Stimulated activated CD4-positive, alpha-beta T cell treated with anti-CD3 and anti-CD28 coated beads, Interleukin-1b, Interleukin-23, amount 100 ng/mL, for 24 hours (primary cell): ENCODE measurements at places on chromosomes 6 and 20.

- DNase-seq: no peak
Observed at GRCh38 chr20:1888796-1889463, 6.3 kb upstream of the SIRPA start.

GRCh38 chr6:120935016-120935415 lies 399.3 kb downstream of the TBC1D32 start:
- no peak for DNase-seq

GRCh38 chr6:13194852-13195251 lies 133.5 kb downstream of the TBC1D7 start:
- no peak for DNase-seq

GRCh38 chr6:26521600-26522391 lies 16.4 kb upstream of the HMGN4 start:
- peak; percentile 37 for DNase-seq

DNA sequence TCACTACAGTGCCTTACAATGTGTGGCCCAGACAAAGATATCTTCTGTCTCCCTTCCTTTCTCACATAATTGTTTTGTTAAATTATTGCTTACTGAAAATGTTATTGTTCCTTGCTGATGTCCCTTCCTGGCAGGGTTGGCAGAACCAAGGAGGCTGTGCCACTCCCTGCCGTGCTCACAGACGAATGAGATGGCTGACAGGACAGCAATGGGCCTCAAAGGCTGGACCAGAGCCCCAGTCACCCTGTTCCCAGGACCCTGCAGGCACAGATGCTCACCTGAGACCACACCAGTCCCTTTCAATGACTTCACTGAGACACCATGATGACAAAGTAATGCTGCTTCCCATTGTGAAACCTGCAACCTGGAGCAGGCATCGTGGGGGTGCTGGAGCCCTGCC lies 375.1 kb downstream of the HACE1 start:
- no peak for DNase-seq

GRCh38 chr6:33623895-33624381 lies 2.8 kb downstream of the ITPR3 start:
- DNase-seq: no peak

DNA sequence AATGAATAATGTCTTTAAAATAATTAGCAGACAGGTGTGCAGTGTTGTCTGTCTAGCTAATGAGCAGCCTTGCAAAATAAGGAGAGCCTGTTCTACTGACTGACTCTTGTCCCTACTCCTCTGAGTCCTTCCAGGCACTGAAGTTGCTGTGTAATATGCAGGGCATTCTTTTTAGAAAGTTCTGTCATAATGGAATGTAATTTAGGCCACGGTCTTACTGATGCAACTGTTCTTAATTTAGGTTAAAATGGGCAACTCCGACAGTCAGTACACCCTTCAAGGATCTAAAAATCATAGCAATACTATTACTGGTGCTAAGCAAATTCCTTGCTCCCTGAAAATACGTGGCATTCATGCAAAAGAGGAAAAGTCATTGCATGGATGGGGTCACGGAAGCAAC lies 133.9 kb downstream of the TIAM2 start:
- DNase-seq: no peak

GRCh38 chr6:96467814-96468213 lies 53.8 kb upstream of the UFL1 start:
- no peak for DNase-seq

DNA sequence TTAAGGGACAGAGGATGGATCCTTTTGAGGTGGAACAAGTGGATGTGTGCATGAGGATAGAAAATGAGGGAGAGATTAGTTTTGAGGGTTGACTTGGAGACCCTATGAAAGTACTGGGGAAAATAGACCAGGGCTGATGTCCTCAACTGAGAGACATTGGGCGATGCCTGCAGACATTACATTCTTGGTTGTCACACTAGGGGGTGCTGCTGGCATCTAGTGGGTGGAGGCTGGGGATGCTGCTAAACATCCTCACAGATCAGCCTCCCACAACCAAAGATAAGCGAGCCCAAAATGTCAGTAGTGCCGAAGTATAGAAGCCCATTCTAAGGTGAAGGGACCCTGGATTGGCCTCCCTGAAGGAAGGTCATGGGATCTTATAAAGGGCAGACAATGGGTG lies 63.3 kb downstream of the MOCS1 start:
- DNase-seq: no peak

DNA sequence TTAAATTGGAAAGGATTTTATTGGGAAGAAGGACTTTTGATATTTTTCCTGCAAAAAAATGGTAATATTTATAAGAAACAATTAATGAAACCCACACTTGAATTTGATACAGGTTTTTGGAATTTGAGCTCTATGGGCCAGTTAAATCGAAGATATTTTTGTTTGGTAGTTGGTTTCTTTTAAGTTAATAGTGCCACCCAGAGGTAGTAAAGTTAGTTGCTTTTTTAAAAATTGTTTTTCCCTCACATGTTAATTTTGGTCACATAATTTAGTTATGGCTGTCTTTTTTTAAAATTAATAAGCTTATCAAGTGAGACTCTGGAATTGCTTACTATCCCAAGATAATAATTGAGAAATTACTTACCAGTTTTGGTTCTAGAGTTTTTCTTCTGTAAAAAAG lies 7.1 kb downstream of the PRIM2 start:
- DNase-seq: no peak

DNA sequence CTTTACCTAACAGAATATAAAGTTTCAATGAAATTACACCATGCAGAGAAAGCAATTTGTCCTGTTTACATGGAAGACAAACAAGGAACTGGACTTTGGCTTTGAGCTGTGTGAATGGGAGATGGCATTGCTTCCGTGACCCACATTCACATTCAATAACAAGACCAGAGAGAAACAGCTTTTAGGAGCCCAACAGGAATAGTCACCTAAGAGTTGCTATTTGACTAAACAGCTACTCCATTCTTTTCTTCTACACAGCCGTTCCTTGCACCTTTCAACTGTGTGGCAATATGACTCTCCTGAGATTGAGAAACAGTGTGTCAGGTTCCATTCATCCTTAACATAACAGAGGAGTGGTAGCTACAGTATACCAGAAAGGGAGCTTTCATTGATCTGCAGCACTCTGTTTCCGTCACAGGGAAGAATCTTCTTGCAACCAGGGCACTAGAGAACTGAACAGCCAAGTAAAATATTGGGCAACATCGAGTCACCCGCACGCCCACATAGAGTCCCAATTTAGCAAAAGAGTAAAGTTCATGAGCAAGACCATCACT lies 355.1 kb downstream of the HAO1 start:
- DNase-seq: no peak

- no peak for DNase-seq
Observed at GRCh38 chr6:53584726-53585125, 39.8 kb upstream of the GCLC start.

- no peak for DNase-seq
Observed at GRCh38 chr6:56538851-56539250, 103.8 kb downstream of the DST start.

DNA sequence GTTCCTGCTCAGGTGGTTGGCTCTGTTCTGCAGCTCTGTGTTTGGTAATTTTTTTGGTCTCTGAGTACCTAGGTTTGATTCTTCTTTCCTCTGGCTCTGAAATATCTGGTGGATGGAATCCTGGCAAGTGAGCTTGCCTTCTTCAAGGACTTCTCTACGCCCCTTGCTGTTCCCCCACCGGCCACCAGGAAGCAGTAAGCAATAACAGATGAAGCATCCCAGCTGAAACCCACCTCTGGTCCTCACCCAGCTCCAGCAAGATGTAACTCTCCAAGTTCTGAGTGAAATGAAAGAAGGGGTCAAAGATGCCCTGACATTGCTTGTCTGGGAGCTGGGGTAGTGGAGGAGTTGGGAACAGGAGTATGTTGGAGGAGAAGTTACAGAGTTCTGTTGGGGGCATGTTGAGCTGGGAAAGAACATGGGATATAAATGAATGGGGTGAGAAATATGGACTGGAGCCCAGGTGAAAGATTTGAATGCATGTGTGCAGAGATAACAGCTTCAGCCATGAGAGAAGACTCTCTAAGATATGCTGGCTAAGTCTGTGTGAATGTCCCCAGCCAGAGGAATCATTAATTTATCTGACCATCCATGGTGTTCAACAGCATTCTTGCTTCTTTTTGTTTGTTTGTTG lies 51.3 kb upstream of the GLP1R start:
- DNase-seq: no peak

GRCh38 chr6:105810105-105810921 lies 275.8 kb upstream of the PRDM1 start:
- peak; percentile 37 for DNase-seq

DNA sequence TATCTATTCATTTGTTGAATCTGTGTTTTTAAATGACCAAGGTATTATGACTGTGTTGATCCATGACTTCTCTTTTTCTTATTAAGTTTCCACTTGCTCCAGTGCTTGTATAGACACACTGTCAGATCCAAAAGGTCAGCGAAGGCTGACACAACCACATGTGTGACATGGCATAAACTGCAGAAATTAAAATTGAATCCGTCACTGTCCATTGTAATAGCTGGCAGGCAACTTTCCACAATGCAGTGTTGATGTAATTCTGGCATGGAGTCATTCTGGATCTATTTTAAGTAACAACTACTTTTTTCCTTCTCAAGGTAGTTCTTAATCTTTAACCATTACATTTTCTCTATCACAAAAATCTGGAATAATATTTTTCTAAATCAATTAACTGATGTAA lies 145.3 kb downstream of the AIG1 start:
- DNase-seq: no peak

DNA sequence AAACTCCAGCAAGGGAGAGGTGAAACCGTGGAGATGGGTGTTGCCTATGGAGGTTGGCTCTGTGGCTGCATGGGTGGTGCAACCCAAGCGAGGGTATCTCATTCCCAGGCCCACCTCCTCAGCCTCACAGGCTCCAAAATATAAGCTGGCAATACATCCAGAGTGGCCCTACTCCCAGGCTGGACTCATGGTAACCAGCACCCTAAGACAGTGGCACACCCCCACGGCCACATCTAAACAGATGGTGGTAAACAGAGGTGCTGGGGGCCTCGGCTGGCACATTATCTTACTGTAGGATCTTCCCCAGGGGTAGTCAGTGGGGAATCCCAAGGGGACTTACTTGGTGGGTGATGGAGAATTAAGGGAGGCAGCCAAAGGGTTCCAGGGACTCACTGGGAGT lies 33.7 kb upstream of the CCND3 start:
- no peak for DNase-seq

DNA sequence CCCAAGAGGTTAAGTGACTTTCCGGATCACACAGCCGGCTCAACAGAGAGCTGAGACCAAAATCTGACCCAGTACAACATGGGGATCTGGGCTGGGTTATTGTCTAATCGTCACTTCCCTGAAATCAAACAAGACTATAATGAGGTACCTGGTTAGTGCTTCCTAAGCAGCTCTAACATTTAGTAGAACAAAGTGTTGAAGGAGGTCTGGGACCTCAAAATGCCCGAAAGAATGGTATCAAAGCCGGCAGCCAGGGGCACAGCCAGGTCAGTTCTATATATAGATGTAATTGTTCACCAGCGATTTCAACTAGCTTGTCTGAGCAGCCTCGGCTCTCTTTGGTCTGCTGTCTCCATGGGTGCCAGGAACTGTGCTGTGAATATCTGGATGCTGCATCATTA lies 245.5 kb upstream of the ECI2 start:
- DNase-seq: no peak

GRCh38 chr20:63536241-63536977 lies 767 bp downstream of the PTK6 start:
- DNase-seq: no peak

GRCh38 chr20:1874450-1875182 lies 20.6 kb upstream of the SIRPA start:
- DNase-seq: no peak

DNA sequence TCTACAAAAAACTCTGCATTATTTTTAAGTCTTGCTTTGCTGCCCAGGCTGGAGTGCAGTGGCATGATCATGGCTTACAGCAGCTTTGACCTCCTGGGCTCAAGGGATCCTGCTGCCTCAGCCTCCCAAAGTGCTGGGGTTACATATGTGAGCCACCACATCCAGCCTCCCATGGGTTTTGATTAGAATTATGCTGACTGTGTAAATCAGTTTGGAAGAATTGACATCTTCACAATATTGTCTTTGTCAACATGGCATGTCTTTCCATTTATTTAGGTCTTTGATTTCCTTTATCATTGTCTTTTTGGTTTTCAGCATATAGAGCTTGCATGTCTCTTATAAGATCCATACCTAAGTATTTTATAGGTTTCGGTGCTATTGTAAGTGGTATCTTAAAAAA lies 13.2 kb upstream of the APCDD1L start:
- no peak for DNase-seq

DNA sequence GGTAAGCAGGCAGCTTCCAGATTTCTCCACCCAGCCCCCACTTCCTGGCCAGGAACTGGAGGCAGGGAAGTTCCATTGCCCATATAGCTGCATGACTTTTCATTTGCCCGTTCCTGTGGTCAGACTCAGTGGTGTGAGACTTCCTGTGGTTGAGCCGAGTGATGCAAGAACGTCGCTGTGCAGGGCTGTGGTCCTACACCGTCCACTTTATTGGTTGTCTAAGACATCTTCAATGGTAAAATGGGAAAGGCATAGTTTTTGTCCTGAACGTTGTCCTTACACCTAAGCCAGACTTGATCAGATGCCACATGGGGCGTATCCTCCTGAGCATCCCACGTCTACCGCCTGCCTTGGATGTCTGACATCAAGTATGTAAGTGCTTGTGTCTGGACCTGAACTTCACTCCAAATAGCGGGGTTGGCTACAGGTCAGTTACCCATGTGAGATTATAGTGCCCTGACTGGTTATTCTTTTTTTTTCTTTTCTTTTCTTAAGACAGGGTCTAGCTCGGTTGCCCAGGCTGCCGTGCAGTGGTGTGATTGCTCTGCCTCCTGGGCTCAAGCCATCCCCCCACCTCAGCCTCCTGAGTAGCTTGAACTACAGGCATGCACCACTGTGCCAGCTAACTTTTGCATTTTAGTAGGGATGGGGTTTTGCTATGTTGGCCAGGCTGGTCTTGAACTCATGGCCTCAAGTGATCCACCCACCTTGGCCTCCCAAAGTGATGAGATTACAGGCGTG lies 25.9 kb upstream of the GTSF1L start:
- DNase-seq: no peak

DNA sequence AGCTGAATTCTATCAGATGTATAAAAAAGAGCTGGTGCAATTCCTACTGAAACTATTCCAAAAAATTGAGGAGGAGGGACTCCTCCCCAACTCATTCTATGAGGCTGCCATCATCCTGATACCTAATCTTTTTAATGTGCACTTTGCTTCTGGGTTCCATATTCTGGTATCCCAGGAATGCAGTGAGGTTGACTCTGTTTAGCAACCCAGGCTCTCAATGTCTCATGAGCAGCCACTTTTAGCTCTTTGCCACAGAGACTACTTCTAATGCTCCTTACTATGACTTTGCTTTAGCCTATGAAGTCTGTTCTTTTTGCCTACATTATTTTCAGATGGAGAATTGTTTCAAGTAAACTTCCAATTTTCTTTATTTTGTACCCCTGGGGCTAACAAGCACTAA lies 185.5 kb upstream of the NRSN1 start:
- no peak for DNase-seq

DNA sequence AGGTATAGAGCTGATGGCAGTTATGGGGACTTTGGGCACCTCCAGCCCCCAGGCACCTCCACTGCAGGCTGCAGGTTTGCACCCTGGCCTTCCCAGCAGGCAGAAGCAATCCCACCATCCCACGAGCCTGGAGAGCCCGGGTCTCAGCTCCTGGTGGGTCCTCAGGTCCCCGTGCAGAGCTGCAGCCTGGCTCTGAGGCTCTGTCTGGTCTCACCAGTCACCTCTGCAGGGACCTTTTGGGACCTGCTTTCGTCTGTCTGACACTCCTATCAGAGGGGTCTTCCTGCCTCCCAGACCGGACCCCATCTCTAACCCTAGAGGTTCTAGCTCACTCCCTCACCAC lies 41.9 kb downstream of the FGD2 start:
- DNase-seq: no peak

- no peak for DNase-seq
Observed at GRCh38 chr6:31265926-31266325, 6.0 kb downstream of the HLA-C start.
